ENCODE measurements at places on chromosomes 5 and 9.

DNA sequence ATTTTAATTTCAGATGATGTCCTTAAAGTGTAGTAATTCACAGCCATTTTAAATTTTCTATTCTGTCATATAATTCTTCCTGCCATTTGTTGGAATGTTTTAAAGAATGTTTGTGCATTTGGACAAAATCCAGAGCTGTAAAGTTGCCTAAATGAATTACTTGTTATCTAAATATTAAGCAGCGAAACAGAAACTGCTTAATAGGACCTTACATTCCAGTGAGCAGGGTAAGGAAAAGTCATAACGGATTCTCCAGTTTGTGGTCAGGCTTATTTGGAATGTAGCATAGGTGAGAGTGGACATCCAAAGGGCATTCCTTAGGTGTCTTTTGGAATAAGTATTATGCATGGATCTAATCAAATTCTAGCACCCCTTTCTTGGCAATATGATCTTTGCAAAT lies 410.4 kb upstream of the PTPRD start:
- no peak for DNase-seq

GRCh38 chr9:76810377-76810957 lies 46.2 kb downstream of the PCA3 start:
- DNase-seq, result no peak

DNA sequence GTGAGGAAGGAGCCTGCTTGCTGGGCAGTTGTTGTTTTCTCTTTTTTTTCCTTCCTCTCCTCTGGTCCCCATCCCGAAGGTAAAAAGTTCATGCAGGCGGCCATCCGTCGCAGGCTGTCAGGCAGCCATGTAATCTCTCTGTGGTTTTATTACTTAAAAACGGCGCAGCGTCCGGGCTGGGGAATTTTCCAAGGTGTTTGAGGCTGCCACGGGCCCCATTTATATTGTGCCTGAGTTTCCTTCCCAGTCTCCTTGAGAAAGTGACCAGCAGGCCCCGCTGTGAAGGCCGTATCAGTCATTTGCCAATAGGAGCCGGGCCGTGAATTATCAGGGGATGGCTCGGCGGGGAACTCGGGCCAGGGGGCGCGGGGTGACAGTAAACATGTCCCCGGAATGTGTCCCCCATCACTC lies 289.7 kb downstream of the PBX3 start:
- no peak for DNase-seq

DNA sequence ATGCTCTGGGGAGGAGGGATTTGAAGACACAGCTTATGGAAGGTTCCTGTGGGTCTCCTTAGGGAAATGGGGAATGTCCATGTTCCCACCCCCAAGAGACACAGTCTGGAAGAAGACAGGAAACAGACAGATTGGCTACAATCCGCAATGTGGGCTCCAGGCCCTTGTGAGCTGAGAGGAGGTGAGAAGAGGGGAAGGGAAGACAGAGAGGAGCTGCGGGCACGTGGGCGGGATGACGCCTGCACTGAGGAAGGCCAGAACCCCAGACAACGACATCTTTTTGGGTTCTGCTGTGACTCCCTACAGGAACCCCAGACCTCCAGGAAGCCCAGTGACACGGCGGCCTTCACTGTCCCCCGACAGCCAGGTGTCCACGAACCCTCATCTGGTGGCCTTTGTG lies 29.9 kb upstream of the NKD2 start:
- DNase-seq, result no peak

DNA sequence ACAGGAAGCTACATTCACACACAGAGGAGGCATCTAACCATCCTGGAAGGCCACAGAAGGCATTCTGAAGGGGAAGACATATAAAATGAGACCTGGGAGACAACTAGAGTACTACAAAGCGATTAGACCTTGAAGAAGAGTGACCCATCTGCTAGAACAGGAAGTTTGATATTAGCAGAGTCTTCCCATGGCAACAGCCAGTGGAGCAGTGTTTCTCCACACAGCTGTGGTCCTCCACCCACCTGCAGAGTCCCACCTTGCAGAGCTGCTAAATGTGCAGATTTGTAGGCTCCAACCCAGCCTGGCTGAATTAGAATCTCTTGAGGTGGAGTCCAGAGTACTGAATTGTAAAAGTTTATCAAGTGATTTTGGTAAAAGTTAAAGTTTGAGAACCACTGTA lies 267.0 kb downstream of the CETN3 start:
- DNase-seq, result no peak

DNA sequence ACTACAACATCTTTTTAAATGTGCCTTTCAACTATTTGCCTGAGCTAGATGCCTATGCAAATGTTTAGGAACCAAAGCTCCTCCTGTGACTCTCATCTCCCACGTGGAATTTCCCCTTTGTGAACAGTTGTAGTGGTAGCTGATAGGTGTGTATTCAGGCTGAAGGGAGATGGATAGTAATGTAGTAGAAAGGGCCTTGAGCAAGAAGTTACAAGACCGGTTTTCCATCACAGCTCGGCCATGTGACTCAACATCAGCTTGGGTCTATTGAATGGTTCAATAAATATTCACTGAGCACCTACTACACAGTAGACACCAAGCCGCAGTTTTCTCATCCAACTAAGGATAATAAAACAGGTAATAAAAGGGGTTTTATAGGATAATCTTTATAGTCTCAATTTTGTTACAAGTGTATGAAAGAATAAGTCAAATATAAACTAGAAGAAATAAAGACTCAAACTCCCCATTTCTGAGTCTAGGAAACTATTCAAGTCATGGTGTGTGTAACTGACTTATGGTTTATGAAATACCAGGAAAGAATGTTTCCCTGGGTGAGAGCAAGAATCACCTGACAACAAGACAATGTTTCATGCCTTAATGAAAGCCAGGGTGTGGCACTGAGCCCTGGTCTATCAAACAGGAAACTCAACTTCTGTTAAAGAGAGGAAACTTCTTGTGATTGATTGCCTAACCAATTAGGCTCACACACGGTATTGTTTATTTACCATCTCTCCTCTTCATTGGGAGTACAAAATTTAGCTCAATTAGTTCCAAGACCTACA lies 187.1 kb upstream of the SPEF2 start:
- no peak for DNase-seq

- DNase-seq, result no peak
Measured at GRCh38 chr5:13625616-13626198, 318.8 kb downstream of the DNAH5 start.

GRCh38 chr9:7370381-7370780 lies 429.2 kb downstream of the DMAC1 start:
- no peak for DNase-seq

DNA sequence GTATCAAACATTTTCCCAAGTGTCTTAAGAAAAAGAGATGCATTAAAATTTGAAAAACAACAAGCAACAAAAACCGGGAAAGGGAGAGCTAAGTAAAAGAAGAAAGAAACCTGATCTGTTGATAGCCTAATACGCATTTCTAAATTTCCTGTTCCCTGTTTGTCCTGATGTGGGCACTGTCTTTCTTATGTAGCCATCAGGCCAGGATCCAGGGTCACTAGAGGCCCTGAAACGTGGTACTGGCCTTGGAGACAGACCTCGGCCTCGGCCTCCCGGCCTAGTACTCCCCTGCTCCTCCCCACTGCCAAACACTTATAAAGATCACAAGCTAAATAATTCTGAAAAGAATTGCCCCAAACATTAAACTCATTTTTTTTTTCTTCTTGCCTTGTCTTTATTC lies 547.2 kb downstream of the IRX1 start:
- no peak for DNase-seq

GRCh38 chr9:97660847-97661246 lies 27.2 kb downstream of the NCBP1 start:
- DNase-seq, result no peak

GRCh38 chr9:109797006-109797405 lies 17.0 kb downstream of the PALM2AKAP2 start:
- DNase-seq, result no peak

- DNase-seq, result peak; percentile 31
Measured at GRCh38 chr9:111621895-111622480, 9.1 kb upstream of the DNAJC25 start.

DNA sequence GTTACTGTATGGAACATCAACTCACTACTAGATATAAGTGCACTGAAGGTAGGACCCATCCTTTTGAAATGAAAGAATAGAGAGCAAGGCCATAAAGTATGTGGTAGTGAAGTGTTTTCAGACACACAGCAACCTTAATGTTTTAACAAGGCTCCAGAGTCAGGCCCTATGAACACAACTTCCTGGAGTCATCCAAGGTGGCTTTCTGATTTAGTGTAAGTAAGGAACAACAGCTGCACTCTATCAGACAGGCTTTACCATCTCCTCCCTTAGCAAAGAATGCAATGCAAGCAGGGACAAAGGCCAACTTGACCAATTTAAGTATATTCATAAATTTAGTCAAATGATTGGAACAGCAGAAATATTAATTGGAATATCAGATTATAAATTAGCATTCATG lies 90.1 kb downstream of the MPDZ start:
- no peak for DNase-seq

DNA sequence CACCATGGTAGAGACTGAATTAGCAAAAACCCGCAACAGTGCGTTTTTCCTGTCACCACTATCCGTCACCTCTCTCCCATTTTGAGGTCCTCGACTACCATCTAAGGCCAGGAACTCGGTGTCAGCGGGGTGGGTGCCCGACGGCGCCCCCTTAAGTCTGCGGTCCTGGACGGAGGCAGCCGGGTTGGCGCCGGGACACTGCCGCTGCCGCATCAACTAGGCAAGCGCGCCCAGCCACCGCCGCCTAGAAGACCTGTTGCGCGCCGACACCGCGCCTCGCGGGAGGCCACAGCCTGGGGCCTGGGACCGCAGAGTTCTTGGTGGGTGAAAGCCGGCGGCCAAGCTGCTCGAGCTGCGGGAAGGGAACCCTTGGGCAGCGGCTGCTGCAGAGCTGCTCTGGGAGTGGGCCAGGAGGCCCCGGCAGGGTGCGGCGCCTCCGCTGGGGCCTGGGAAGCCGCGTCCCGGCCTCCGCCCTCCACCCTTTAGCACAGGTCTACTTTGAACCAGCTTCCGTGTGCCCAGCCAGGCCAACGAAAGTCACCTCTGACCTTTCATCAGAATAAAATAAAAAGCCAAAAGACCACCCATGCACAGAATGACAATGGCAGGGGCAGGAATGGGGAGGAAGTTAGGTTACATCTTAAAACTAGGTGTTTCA lies 3.5 kb downstream of the FOXB2 start:
- DNase-seq, result no peak

DNA sequence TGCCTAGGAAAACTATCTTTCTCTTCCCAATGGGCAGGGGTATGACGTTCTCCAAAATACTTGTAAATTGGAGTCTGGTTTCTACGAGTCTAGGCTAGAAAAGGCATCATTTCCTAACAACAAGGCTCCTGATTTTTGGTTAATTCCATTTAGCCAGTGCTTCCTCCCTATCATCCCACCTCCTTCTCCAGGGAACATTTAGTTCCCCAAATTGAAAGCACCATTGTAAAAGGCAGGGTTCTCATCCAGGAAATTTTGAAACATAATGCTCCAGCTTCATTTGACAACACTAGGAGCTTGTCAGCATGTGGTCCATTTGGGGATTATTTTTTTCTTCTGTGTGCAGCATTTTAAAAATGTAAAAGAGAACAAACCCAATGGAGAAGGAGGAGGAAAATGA lies 256.5 kb upstream of the GRIA1 start:
- no peak for DNase-seq

GRCh38 chr5:127621601-127622325 lies 27.1 kb upstream of the CTXN3 start:
- no peak for DNase-seq

DNA sequence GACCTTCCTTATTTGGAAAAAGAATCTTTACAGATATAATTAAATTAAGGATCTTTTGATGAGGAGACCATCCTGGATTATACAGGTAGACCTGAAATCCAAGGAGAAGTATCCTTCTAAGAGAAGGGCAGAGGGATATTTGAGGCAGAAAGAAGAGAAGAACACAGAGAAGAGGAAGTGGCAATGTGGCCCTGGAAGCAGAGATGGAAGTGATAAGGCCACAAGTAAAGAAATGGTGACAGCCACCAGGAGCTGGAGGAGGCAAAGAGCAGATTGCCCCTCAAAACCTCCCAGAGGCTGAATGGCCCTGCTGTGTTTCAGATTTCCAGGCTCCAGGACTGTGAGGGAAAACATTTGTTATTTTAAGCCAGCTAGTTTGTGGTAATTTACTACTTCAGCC lies 93.0 kb upstream of the ANKRD55 start:
- no peak for DNase-seq

DNA sequence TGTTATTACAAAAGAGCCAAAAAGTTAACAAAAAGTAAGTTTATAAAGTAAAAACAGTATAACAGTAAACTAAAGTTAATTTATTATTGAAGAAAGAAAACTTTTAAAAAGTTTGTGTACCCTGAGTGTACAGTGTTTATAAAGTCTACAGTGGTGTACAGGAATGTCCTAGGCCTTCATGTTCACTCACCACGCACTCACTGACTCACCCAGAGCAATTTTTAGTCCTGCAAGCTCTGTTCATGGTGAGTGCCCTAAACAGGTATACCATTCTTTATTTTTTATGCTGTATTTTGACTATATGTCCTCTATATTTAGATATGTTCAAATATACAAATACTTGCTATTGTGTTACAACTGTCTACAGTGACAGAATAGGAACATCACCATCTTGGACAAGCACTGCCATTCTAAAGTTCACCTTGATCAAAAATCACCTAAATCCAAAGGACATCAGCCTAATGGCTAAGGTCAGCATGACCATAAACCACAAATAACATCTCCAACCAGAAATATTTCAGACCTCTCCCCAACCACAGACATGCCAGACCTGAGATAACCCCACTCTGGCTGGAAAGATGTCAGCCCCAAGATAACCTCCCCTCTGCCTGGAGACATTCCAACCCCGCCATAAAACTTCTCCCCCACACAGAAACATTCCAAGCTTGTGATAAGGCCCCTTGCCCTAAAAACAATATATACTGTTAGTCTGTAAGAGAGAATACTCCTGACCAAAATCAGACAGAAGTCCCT lies 56.1 kb downstream of the AGXT2 start:
- no peak for DNase-seq

- no peak for DNase-seq
Measured at GRCh38 chr5:62144401-62145022, 161.5 kb upstream of the KIF2A start.

- DNase-seq, result no peak
Measured at GRCh38 chr9:69470186-69470977, 145.4 kb downstream of the ENTREP1 start.

GRCh38 chr9:126592461-126592860 lies 21.3 kb upstream of the LMX1B start:
- no peak for DNase-seq

DNA sequence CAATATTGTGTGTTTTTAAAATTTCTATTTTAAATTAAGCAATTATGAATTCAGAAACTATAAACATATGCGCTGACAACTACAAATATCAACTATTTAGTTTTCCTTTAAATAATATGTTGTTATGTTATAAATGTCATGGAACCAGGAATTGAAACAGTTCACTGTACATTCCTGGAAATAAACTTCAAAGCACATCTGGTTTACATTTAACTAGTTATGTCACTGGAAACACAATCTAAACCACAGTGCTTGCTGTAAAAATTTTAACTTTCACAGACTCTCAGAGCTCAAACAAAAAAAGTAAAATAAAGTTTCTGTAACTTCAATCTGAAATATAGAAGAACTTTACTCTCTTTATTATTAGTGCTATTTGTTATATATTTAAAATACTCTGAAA lies 179.2 kb downstream of the FBN2 start:
- DNase-seq, result no peak
